ENCODE measurements at places on chromosomes 4 and X.

GRCh38 chrX:131675596-131676194, 131.8 kb downstream of the OR13H1 start:
- no peak for DNase-seq

GRCh38 chrX:46777971-46778810, 19.3 kb upstream of the SLC9A7 start:
- DNase-seq = no peak

- DNase-seq = no peak
These were observed 479.7 kb upstream of the DIAPH2 start for GRCh38 chrX:96204928-96205327.

GRCh38 chrX:118207831-118208453, 91.3 kb upstream of the KLHL13 start:
- no peak for DNase-seq

GRCh38 chr4:109953556-109953955, 40.9 kb downstream of the EGF start:
- DNase-seq = no peak

- DNase-seq = no peak
These were observed 214.8 kb downstream of the SPATA18 start for GRCh38 chr4:52265781-52266525.

DNA sequence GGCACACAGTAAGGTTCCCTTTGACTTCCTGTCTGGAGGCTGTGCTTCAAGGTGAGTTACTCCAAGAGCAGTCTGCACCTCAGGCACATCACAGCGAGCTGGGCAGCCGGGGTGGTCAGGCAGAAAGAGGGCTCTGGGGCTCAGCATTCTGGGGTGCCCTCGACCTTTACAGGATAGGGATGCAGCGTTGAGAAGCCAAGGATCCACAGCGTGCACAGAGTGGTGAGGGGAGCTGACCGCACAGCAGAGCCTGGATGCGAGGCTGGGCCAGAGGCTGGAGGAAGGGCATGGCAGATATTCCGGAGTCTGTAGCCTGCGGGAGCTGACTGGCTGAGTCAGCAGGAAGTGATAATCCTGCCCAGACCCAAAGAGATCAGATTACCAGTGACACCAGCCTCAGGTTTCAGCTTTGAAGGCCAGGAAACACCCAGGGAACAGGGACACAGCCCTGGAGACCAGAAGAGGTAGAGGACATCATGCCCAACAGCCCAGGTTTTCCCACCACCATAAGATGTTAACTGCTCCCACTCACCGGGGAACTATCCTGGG, 38.4 kb upstream of the PDLIM3 start:
- no peak for DNase-seq

DNA sequence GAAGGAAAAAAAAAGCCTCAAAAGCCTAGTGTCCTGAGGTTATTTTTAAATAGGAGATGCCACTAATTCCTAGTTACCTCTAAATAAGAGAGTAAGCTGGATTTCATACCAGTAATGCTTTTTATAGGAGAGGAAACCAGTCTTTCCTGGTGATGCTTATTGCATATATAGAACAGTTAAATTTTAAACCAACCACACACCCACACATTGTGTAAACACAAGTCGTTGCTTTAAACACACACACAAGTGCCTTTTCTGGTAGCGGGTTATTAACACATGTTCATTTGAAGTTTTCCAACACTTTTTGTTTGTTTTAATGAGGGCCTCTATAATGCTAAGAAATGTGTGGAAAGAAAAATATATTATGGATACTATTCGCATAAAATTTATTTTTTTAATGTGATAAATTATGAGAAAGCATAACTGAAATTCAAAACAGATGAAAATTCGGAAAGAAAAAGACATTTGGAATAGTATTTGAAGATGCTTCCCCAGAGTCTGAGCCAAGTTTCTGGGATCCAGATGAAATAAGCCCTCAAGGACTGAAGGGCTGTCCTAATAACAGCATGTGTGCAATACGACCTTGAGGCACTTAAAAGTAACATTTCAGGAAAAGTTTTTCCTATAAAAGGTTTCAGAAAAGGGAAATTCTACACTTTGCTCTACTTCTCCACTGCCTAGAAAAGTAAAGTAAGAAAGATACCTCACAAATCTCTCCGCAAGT, 2.0 kb downstream of the ANTXR2 start:
- no peak for DNase-seq

DNA sequence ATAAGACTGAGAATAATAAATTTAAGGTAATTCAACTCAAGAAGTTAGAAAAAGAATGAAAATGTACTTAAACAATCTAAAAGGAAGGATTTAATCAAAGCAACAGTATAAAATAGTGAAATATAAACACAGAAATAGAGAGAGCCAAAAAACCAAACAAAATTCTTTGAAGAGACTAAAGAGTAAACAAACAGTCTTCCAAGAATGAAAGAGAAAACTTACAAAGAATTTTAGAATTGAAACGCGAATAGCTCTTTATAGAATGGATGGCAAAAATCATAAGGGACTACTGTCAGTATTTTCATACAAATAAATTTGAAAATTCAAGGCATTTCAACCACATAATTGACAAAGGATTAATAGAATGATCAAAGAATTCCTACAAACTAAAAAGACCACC, 41.7 kb downstream of the VEGFC start:
- no peak for DNase-seq

GRCh38 chr4:53961351-53961750, 103.1 kb downstream of the CHIC2 start:
- DNase-seq = no peak

DNA sequence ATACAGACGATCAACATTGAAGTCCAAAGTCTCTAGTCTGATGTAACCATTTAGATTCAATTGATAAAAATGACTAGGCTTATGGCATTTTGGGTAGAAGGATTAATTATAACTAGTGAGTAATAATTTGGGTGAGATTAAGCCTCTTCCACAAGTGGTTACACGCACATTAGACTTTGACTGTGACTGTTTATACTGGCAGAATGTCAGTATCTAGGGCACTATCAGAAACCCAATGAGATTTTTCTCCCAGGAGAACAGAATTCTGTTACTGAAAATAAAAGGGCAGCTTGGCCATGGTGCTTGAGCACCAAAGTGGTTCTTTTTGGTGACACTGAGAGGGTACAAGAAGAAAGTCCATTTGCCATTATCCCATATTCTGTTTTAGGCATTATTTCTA, 3.3 kb downstream of the PLS3 start:
- DNase-seq = no peak

- DNase-seq = no peak
These were observed 51.3 kb upstream of the EGFL6 start for GRCh38 chrX:13518126-13518525.

- DNase-seq = no peak
These were observed 61.9 kb downstream of the HOPX start for GRCh38 chr4:56619160-56619559.

- no peak for DNase-seq
These were observed 1007.1 kb downstream of the SH3BGRL start for GRCh38 chrX:82208975-82209374.

Data from progenitor cell of endocrine pancreas (in vitro differentiated cells).